ENCODE measurements at places on chromosomes 2 and 18. TPM values are rescaled to one million over a fixed set of nuclear protein-coding genes. Genes with fewer than 3 reads are reported as not detected.

DNA sequence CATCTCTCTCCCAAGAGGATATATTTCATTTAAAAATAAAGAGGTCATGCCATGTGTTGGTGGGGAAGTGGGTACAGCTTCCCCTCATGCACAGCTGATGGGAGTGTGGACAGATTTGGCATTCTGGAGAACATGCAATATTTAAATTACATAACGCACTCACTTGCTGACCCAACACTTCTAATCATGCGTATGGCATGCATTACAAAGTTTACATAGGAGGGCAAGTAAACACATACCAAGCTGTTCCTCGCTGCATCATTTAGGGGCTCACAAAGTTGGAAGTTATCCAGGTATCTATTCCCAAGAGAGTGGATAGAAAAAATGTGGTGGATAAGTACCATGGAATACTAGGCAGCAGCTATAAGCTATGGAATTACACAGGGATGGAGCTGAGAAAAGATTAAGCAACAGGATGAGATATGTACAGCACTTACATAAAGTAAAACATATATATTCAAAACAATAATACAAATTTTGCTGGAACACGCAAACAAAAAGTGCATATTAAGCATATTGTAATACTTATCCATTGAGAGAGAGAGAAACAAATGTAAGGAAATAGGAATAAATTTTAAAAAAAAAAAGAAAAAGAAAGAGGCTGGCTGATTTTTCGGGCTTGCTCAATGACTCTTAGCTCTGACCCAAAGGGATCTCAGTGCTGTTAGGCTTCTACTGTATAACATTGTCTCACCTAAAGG is 11.0 kb downstream of the CYP1B1 start:
- DNase-seq: no peak

DNA sequence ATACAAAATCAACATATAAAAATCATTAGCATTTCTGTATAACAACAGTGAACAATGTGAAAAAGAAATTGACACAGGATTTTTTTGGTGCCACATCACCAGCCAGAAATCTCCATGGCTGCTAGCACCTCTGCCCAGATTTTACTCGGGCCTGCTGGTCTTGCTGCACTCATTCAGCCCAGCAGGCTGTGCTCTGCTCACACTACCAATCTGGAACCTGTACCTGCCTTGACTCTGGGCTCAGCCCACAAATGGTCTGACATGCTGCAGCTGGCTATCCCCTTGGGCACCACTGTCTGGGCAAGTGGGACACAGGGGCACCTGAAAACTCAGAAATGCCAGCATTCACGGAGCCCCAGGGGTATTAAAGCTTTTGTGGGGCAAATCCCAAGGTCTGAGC is 392.5 kb upstream of the NRXN1 start:
- no peak for DNase-seq

- no peak for DNase-seq
Observed at GRCh38 chr18:4789506-4789905, 334.4 kb upstream of the DLGAP1 start.

GRCh38 chr2:232481322-232482140 is 6.1 kb downstream of the ECEL1 start:
- no peak for DNase-seq

GRCh38 chr2:33577084-33577483 is 22.0 kb downstream of the FAM98A start:
- DNase-seq: no peak

DNA sequence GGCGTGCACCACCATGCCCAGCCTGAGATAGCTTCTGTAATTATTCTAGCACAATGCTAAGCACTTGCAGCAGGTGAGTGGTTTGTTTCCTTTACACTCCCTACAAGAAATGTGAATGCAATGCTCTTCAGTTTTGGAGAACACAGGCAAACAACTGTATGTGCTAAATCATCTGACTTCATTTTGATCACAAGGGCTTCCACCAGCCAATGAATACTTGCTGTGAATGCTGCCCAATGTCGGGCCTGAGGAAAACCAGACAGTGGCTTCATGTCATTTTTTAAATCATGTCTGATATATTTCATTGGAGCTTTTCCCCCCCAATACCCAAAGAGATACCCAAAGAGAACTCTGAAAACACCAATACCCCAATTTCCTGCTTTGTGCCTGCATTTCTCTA is 155.6 kb upstream of the XPO1 start:
- DNase-seq: no peak

LOXL3 gene
- polyA plus RNA-seq: 11.1 TPM

Measured in left renal cortex interstitium (tissue), 4 donors.